ENCODE measurements at places on chromosomes 1 and 21.

GRCh38 chr1:59045636-59046035, 251.3 kb upstream of the FGGY start:
- no peak for DNase-seq

- no peak for DNase-seq
These were observed 25.1 kb upstream of the BRDT start for GRCh38 chr1:91924146-91924545.

GRCh38 chr1:234295068-234295467, 78.2 kb upstream of the COA6 start:
- DNase-seq, result no peak

DNA sequence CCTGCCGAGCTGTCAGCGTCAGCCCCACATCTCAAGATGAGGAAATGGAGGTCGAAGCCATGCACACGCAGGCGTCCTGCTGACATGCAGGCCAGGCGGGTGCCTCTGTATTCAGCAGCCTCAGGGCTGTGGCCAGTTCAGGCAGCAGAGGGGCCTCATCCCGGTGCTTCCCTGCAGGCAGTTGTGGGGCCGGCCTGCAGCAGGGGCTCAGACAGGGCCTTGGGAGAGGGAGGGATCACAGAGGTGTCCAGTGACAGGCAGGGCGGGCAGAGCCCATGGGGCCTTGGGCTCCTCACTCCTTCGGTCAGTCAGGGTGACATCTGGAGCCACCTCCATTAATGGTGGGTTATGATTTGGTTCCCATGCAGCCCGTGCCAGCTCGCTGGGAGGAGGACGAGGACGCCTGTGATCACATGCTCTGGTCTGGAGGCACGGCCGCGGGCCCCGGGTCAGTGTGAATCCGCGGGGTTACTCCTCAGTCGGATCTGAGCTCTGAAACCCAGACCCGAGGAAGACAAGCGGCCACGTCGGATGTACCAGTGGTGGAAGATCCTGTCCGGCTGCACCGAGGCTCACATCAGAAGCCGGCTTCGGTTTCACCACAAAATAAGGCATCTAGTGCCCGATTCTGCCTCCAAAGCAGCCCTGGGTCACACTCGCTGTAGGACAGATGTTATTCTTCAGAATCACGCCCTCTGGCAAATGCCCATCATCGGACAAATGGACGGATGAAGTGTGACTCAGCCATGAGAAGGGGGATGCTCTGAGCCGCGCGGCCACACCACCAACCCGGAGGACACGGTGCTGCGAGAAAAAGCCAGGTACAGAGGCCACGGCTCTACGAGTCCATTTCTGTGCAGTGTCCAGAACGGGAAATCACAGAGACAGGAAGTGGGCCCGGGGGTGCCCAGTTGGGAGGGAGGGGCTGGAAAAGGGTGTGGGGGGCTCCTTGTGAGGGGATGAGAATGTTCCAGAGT, 33.4 kb downstream of the KRTAP10-1 start:
- DNase-seq, result no peak

DNA sequence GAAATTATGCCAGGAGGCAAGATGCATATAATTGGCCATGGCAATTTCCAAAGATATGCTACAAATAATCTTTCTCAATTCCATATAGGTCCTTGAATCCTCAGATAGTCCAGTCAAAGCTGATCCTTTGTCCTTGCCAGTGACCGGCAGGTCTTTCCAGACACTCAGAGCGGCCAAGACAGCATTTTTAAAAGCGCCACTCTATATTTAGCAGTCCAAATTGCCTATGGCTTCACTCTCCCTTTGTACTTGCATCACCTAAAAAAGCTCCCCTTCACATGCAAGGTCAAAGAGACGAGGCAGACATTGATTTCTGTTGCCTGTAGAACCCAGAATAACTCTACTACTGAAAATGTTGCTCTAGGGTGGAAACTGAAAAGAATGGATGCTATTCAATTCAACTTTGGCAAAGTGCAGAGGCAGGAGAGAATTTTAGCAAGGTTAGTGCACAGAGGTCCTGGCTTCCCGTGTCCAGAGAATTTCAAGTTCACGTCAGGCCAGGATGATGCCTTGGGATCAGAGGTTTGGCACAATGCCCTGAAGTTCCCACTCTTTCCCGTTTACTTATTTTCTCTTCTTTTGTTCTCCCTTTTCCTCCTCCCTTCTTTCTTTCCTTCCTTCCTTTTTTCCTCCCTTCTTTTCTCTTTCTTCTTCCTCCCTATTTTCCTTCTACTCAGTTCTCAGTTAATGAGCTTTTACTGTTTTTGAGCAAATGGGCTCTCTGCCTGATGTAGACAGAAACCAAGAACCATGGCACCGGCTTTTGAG, 108.5 kb downstream of the KCNK1 start:
- DNase-seq, result no peak

- no peak for DNase-seq
These were observed 239.2 kb downstream of the ATG4C start for GRCh38 chr1:63023171-63023570.

GRCh38 chr1:92094090-92094489, 13.9 kb downstream of the BTBD8 start:
- DNase-seq, result no peak

- no peak for DNase-seq
These were observed 340.2 kb downstream of the PTPRU start for GRCh38 chr1:29576510-29576909.

DNA sequence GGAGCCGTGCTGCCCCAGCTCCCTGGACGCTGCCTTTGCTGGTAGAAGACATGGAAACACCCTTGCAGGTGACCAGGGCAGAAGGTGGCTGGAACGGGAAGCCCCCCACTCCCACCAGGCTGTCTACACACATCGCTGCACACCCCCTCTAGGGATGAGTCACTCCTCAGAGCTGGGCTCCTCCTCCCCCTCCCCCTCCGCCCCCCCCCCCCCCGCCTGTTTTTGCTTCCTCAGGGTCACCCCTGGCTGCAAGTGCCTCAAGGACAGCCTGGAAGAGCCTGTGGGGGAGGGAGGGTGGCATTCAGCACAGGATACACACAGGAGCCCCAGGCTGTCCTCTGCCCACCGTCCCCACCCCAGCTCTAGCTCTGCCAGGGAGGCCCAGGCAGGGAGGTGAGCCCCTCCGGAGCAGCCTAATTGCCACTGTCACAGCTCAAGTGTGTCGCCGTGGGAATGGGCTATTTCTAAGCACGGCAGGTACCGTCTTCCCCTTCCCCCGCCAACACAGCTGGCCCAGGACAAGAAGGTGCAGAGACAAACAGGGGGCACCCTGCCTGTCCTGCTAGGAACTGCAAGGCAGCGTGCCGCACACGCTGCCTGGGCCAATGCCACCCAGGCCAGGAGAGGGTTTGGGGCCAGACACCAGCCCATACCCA, 2.5 kb downstream of the FNDC10 start:
- no peak for DNase-seq

GRCh38 chr1:236920286-236920894, 83.9 kb downstream of the MT1HL1 start:
- DNase-seq, result no peak

DNA sequence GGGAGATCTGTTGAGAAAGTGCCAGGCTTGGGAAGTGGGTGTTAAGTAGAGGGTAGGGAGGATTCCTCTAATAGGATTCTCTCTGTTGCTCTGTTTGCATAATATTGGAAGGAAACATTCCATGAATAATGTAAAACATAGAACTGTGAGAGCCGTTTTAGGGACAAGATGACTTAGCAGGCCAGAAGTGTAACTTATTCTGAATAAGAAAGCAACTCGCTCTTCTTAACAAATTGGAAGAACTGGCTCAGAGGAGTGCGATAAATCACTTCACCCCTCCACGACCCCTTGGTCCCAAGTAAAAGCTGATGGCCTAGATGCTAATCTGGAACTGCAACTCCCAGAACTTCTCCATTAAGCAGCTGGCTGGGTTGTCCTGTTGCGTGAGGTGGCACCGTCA, 19.1 kb downstream of the SIM2 start:
- DNase-seq, result no peak

GRCh38 chr21:28239340-28239739, 753.3 kb downstream of the LTN1 start:
- no peak for DNase-seq

DNA sequence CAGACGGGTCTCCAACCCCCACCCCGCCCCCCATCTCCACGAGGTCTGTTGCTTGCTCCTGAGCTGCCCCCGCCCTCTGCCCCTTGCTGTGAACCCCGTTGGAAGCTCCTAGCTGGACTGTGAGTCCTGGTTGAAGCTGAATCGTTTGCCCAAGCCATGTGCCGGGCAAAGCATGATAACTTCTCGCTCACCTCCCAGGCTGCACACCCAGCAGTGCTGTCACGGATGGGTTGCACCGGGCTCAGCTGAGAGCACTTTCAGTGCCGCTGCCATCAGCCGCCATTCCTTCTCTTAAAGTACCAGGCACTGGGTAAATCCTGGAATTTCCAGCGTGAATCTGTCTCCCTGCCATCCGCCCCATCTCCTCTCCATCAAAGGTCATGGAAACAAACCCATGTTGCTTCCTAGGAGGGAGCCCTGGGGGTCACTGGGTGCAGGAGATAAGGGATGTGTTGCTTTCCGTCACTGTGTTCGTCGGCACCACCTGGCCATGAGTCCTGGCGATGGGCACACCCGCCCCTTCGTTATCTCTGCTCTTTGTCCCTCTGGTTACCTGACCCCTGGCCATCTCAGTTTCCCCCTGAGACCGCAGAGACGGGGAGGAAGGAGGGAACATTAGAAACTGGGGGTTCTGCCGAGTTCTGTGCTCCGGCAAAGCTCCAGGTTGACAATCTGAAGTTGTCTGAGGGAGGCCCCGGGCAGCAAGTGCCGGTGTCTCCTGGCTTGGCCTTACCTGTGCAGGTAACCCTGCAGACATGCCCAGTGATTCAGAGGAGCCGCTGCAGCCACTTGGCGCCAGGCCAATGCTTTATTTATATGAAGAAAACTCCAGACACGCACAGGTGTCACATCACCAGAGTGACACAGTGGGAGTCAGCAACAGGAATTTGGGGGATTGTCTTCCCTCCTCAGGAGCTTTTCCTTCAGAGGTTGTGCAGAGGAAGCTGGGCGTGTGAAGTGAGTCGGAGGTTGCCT, 2.7 kb downstream of the PDE9A start:
- no peak for DNase-seq

DNA sequence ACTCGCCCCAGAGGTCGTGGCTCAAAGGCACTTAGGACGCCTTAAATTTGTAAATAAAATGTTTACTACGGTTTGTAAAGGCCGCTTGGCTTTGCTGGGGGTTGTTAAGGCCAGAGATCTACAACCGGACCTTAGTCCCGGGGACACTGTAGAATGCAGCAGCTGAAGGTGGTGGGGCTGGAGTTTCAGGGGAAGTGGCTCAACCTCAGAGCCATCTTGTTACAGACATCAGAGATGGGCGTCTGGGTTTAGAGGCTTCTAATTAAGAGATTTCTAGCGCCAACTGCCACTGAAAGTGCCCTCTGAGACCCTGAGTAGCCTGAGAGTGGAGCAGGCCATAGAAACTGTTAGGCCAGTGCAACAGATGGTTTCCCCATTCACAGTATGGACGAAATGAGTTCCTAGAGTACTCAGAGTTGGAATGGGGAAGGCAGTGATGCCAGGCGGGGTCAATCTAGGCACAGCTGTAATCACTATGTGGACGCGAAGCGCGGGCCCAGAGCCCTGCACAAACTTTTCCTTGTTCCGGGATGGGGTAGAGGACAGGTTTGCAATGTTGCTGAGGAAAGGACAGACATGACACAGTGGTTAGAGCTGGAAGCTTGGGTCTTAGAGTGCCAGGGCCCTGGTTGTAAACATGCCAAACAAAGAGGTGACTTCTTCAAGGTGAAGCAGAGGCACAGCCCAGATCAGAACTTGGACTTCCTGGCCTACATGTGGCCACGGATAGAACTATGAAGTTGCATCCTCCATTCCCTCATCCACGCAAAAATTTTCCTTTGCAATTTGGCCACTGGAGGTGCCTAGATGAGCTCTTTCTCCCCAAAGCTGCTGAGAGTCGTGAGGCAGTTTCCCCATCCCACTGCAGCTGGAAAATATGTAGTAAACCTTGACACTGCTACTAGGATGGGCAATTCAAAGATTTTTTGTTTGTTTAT, 6.0 kb downstream of the HLX start:
- no peak for DNase-seq

GRCh38 chr1:229058729-229059128, 212.2 kb upstream of the RAB4A start:
- DNase-seq, result no peak

DNA sequence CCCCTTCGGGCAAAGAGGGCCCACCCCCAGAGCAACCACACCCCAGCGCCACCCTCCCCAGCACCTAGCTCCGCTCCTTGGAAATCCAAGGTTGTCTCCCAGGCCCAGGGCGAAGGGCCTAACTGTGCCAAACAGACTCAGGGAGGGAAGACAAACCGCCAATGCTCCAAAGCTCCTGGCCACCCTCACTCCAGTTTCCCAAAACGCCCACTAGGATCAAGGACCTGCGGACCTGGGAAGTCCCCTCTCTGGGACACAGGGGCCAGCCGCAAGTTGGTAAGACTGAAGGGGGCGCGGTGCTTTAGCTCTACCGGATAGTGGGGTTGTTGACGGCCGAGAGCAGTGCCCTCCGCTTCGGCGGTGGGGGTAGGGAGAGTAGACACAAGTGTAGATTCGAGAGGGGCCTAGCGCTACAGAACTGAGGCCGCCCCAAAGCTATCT, 581 bp downstream of the IRF6 start:
- no peak for DNase-seq

DNA sequence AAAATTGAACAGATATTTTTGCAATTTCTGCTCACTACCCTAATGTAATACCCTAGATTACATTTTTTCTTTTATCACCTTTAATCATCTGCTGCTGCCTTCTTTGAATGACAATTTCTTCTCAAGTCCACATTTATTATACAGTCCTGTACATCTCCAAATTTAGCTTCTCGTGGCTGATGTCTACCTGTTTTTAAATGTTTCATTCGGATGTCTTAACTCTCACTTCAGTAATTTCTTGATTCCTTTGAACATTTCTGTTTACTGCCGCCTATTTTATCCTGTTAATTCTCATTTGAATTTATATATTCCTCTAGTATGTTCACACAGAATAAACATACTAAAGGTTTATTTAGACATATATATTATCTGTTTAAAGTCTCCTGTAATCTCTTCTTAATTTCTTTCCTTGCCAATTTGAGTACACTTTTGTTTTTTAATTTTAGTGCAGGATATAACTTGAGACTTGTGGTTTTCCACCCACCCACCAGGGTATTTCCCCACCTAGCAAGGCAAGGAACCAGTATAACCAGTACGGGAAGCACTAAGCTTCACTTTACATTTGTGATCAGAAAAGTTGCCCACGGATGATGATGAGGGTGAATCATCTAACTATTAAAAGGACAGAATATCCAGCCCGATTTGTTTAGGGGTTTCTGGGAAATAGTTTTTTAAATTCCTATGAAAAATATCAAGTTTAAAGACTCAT, 12.7 kb downstream of the INSL5 start:
- peak; percentile 5 for DNase-seq

- DNase-seq, result no peak
These were observed 120.4 kb upstream of the GREM2 start for GRCh38 chr1:240732390-240732789.

GRCh38 chr1:178627037-178627436, 98.0 kb upstream of the RALGPS2 start:
- no peak for DNase-seq

GRCh38 chr21:37619464-37619974, 252.9 kb downstream of the DYRK1A start:
- DNase-seq, result no peak

All from T-cell (primary cell).